Activated CD4-positive, alpha-beta memory T cell treated with anti-CD3 and anti-CD28 coated beads, Interleukin-2, amount 10 ng/mL, durations not matched to agents 7 days and 5 days (primary cell): ENCODE measurements at places on chromosomes 5 and 9. TPM values are rescaled to one million over a fixed set of nuclear protein-coding genes. Genes with fewer than 3 reads are reported as not detected.

DNA sequence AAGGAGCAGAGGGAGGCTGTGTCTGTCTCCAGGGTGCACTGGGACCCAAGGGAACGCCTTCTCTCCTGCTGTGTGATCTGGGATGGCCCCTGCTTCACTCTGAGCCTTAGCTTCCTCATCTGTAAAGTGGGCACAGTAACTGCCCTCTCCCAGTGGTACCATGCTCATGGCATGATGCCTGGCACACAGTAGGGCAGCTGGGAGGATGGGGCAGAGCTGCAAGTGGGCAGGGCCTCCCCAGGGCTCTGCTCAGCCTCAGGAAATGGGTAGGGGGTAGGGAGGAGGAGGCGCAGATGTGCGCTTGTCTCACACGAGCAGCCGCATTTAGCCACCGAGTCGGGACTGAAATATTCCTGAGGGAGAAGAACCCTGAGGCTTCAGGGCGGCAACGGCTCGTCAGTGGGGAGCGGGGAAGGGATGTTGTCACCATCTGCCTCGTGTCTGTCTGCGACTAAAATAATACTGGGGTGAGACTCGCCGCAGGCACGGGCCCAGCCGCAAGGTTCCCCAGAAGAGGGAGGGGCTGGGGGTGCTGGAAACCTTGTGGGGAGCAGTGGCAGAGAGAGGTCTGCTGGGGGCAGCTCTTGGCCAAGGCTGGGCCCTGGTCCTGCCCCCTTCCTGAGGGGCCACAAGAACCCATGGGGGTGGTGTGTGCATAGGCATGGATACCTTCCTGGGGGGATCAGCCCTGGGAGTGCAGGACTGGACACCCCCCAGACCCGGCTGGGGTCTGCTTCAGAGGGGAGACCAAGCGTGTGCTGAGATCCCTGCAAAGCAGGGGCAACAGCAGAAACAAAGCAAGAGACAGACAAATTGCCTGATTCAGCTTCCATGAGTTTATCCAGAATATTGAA is 55.2 kb upstream of the PSD2 start:
- no peak for DNase-seq

The PCDHB2 gene
- total RNA-seq: 0.20 TPM

DNA sequence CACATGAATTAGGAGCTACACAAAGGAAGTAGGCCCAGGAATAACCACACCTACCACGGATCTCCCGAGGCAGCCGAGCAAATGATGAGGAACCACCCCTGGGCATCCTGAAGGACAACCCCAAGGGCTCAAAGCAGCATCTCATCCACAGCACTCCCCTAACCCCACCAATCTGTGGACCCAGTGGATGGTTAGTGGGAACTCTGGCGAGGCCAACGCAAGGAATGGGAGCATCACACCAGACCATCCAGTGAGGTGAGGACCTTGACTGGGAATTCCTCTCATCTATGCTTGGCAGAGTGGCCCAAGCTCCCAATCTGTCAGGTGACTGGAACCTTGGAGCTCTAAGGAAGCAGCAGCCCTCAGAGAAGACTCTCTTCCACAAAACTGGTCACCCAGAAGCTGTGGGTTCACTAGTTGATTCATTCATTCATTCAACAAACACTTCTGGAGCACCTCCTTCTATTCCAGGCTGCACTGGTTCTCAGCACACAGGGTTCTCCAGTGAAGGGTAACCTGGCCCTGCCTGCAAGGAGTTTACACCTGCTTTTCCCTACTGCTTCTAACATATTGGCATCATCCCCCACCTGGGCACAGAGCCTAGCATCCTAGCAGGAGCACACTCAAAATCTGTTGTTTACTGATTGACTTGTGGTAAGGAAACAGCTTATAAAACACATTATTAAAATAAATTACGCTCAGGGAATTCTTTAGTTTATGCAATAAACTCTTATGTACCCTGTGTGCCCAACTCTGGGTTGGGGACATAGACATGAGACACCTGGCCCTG is 4.9 kb downstream of the ACSL6 start:
- DNase-seq: no peak

- no peak for DNase-seq
Measured at GRCh38 chr9:129484352-129485000, 136.4 kb downstream of the C9orf50 start.

GRCh38 chr5:110177729-110178128 is 488.0 kb downstream of the MAN2A1 start:
- DNase-seq: no peak
